ENCODE measurements at places on chromosomes 3 and 15.
A peak's percentile ranks its signal among the peaks of the same experiment; 100 is the strongest.

DNA sequence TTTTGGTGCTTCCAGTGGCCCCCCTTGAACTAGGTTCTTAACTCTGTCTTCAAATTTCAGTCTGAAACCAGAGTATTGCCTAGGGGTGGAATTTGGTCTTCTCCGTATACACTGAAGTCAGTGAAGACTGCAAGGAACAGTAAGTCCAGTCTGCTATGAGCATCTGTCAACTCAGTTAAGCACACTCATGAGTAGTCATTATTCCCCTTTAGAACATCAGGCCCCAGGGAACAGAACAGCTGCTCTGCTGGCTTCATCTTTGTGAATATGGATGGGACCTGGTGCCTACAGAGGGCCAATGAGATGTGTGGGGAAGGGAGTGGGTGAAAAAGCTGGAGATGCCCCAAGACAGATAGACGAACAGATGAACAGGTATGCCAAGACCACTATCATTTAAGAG lies 85.2 kb upstream of the PRR23C start:
- DNase-seq, result no peak

DNA sequence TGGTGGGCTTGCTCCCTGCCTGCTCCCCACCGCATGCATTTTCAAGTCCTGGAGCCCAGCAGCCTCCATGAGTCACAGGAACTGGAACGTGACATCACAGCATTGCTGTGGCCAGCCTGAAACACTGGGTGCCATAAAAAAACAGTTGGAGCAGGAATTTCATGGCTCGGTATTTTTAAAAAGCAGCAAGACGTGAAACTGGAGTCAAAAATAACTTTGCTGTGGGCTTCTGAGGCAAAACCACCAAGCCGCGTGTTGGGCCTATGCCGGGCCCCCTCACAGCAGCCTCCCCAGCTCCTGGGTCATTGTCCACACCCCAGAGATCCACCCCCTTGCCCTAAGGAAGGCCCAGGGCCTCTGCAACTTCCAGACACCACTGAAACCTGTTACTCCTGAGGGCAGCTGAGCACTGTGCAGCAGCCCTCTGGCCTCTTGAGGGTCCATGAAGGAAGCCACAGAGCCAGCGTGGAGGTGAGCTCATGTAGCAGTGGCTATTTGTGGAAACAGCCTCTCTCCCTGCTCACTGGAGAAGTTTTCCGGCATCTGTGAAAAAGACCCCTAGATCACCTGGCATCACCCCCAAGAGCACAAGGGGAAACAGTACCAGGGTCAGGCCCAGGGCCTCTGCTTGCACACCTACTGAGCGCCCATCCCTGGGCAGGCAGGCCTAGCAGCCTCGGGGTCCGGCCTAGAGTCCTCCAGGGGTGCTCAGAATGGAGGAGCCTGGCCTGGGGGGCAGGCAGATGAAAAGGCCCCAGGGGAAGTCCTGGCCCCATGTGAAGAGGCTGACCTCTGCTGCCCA lies 34.0 kb upstream of the DUSP7 start:
- DNase-seq, result peak; percentile 97

GRCh38 chr15:80840182-80841130 lies 61.3 kb downstream of the CEMIP start:
- DNase-seq, result no peak

GRCh38 chr3:98500019-98500418 lies 2.5 kb downstream of the OR5K2 start:
- no peak for DNase-seq

GRCh38 chr15:50607129-50607528 lies 60.7 kb upstream of the USP50 start:
- no peak for DNase-seq

DNA sequence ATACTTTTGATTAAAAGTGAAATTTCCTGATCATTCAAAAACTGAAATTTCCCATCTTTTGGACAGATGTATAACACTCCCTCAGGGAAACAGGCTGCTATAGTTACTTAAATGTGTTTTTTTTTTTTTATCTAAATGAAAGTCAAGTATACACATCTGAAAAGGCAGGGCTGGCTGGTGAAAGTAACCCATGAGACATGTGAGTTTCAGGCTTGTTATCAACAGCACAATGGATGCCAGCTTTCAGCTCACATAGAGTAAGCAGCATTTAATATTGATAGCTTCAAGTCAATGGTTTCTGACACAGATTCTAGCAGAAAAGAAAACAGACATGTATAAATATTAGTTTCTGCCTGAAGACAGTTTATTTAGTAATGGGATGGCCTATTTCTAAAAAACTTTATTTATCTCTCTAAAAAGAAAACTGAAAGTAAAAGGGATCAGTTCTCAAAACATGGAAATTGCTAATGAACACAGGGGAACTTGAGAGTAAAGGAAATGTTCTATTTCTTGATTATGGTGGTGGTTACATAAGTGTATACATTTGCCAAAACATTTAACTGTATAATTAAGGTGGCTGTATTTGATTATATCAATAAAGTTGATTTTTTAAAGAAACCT lies 89.7 kb upstream of the CMC1 start:
- no peak for DNase-seq

DNA sequence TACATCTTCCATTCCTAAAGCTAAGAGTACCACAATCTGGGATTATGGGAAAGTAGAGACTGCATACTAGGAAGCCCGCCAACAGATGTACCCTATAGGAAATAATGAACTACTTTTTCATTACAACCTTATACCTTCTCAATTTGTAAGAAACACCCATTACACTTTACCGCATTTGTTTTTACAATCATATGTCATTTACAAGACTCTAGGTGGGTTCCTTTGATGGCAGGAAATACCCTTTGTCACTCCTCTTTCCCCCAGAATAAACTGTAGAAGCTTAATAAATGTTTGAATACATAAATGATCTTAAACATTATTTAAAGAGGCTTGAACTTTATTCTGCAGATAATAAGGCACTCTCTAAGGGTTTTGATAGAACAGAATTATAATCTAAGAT lies 150.1 kb upstream of the TGFBR2 start:
- no peak for DNase-seq

DNA sequence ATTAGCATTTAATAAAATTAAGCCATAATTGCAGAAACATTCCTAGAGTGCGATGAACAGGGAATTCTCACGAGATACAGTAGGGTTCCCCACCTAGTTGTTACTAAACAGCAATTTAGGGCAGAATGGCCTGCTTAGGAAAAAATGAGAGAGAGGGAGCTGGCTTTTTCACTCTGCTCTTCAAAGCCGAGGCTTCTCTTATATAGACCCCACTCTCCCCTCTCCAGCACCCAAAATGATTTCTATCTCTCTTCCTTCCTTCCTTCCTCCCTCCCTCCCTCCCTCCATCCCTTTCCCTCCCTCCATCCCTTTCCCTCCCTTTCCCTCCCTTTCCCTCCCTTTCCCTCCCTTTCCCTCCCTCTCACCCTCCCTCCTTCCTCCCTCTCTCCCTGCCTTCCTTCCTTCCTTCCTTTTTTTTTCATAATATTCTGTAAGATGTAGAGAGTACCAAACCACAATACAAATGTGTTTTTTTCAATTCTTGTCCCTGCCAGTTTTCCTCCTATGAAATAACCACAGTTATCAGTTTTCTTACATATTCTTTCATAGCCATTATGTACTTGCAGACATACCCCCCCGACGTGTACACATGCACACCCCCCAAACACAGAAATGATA lies 48.1 kb upstream of the ZCWPW2 start:
- DNase-seq, result no peak

DNA sequence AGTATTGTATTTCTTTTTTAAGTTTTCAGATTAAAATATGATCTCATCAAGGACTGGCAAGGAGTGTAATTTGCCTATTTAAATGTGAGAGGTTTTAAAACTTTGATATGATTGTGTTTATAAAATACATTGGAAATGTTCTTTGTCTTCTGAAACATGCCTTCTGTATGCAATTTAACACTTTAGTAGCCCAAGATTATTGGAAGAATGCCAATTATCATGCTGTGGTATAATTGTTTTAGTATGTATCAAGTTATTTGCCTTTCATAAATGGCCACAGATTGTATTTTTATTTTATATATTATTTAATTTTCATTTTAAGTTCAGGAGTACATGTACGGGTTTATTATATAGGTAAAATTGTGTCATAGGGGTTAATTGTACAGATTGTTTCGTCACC lies 31.7 kb downstream of the ECT2 start:
- no peak for DNase-seq

- DNase-seq, result peak; percentile 97
Observed at GRCh38 chr3:127817406-127817841, 4.9 kb downstream of the MGLL start.

- DNase-seq, result no peak
Observed at GRCh38 chr3:178768072-178768864, 232.0 kb downstream of the KCNMB2 start.

- DNase-seq, result no peak
Observed at GRCh38 chr15:96337365-96338023, 7.0 kb downstream of the NR2F2 start.

DNA sequence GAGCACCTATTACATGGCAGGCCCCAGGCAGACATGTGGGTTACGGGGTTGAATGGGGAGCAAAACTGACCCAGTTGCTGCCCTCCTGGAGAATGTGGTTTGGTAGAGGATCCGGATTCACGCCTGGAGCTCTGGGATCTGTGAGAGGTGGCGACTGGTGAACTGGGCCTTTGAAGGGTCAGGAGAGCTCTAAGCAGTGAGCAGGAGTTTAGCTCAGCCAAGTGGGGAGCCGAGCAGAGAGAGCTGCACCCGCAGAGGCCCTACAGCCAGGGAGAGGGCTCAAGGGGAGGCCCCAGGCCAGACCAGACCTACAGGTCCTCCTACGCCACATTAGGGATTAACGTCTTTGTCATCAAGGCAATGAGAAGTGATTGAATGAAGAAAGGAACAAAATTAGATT lies 179.8 kb upstream of the TLE3 start:
- DNase-seq, result no peak

GRCh38 chr3:4985330-4986174 lies 6.3 kb downstream of the BHLHE40 start:
- DNase-seq, result peak; percentile 91

DNA sequence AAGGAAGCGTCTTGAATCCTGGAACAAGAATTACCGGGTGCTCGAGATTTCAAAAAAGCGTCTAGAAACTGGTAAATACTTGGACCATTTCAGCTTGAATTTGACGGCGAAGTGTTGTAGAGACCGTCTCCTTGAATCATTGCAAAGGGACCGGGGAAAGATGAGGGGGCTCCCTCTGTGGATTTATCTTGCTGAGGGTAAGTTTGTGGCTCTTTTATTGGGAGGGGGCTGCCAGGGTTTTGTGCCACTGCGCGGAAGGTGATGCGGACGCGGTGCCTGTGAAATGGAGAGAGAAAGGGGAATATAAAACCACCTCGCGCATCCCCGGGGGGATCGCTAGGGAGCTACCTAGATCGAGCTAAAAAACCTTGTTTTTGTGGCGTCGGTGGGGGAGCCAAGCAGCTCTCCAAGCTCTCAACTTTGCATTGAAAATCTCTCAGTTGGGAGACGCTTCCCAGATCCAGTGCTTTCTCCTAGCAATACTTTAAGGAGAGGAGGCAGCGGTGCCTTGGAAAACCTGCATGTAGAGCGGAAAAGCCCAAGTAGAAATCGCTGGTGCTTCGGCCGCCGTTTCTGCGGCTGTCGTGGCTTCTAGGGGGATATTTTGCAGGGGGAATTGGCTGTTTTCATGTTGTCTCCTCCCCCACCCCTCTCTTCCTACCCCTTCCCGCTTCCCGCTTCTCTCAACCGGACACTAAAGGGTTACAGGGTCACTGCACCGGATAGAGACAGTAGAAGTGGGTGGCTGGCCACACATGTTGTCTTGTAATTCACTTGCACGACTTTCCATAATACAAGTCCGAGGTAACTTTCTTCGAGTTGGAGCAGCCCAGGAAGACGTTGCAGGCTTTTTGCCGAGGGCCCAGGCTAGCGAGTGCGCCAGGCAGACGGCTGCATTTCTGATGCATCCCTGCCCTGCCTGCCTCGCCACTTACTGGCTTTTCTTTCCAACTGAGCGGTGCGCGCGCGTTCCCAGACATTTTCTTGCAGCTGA lies 187.6 kb downstream of the NLGN1 start:
- peak; percentile 38 for DNase-seq

GRCh38 chr3:64108231-64108630 lies 84.9 kb upstream of the PSMD6 start:
- no peak for DNase-seq

DNA sequence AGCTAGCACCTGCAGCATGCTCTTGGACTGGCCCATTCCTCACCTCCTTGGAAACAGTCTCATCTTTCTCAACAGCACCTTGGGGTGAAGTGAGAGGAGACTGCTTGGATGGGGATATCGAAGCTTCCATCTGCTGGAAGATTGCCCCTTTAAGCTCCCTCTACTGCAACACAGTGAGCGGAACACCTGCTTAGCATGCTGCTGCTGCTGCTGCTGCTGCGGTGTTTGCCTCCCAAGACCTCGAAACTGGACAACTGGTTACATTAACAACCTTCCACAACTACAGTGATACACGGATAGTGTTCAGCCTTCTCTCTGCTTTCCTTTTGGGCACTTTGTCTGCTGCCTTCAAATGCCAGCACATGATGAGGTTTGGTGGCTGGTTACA lies 253.9 kb upstream of the LYSMD4 start:
- no peak for DNase-seq

DNA sequence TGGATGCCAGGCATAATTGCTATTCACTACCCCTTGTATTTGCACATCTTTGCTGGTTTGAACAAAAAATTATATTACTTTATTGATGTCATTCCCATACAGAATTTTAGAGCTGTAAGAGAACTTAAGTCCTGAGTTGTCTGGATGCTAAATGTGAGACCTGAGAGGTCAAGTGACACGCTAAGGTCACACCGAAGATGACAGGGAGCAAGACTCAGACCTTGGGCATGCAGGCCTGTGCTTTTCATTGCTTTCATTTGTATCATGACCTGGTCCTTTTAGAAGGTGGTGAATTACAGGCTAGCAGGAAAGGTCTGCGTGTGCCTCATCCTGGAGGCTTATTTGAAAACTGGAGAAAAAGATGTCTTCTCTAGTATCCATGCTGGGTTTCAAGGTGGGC lies 312.0 kb upstream of the RASGRP1 start:
- DNase-seq, result no peak

DNA sequence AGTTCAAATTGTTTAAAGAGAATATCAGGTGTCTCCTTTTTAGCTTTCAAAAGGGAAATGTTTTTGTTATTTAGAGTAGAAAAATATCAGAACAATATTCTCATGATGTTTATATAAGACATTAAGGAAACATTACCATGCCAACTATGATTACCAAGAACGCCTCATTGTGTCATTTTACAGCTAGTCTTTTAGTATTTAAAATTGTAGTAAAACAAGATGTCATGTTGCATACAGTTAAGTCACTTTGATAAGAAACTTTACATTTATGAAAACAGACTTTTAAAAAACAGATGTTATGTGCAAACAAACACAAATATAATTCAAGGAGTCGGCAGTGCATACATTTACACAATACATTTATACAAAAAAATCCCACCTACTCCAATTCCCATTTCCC lies 4.4 kb downstream of the PLSCR4 start:
- DNase-seq, result no peak

DNA sequence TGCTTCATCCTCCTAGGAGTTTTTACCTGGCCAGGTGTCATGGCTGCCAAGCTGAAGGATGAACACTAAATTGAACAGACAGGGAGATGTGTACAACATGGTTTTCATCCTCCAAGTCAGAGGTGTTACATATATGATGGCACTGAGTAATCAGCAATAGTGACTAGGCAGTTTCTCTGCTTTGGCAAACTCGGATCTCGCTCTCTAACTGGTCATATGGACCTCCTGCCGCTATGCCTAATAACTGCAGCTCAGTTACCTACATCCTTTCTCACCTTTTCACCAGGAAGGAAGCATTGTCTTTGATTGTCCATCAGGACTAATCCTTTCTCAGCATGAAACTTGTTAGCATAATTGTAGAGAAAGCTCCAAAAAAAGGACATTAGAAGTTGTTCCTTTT lies 175.9 kb upstream of the PLSCR5 start:
- no peak for DNase-seq

- peak; percentile 59 for DNase-seq
Observed at GRCh38 chr15:72179950-72180581, 17.5 kb downstream of the GRAMD2A start.
